Activated CD8-positive, alpha-beta T cell treated with anti-CD3 and anti-CD28 coated beads for 36 hours (primary cell): ENCODE measurements at places on chromosomes 5 and 9. TPM values are rescaled to one million over a fixed set of nuclear protein-coding genes. Genes with fewer than 3 reads are reported as not detected.

GRCh38 chr5:88679638-88680037 lies 203.3 kb downstream of the MEF2C start:
- peaks cover 7% of the 10 kb centered on the region for H3K36me3 ChIP-seq
- H3K4me3 ChIP-seq, result no peak overlapping the region
- peaks cover 16% of the 10 kb centered on the region for H3K4me1 ChIP-seq
- peaks cover 75% of the 10 kb centered on the region for H3K27me3 ChIP-seq
- H3K27ac ChIP-seq, result no peak overlapping the region
- no peak for DNase-seq

GRCh38 chr5:153756540-153756939 lies 266.1 kb downstream of the GRIA1 start:
- H3K27ac ChIP-seq, result no peak overlapping the region
- no peaks in the 10 kb centered on the region for H3K27me3 ChIP-seq
- H3K36me3 ChIP-seq, result no peaks in the 10 kb centered on the region
- no peak overlapping the region for H3K4me3 ChIP-seq

The FCN2 gene
- total RNA-seq, result not detected

- peaks cover 11% of the 10 kb centered on the region for H3K4me1 ChIP-seq
- H3K27me3 ChIP-seq, result no peaks in the 10 kb centered on the region
- H3K4me3 ChIP-seq, result no peak overlapping the region
- H3K36me3 ChIP-seq, result peaks cover 6% of the 10 kb centered on the region
Measured at GRCh38 chr9:98851730-98852459, 44.4 kb downstream of the GALNT12 start.

The TLE4 gene
- 31.9 TPM for total RNA-seq

DNA sequence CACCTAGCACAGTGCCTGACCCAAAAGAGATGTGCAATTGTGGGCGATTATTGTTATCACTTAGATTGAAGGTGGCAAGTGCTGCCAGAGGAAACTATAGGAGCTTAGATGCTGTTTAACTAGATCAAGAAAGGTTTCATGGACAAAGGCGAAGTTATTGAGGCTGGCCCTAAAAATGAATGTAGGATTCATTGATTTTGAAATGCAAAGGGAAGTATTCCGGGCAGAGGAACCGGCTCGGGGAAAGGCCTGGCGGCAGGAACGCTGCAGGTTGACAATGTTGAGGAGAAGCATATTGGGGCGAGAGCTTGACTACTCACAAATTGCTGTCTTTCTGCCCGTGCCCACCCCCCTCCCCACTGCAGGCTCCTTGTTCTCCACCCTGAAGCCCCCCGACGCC lies 37.4 kb upstream of the TTC1 start:
- H3K27ac ChIP-seq, result no peak overlapping the region
- H3K36me3 ChIP-seq, result no peaks in the 10 kb centered on the region
- no peak for DNase-seq
- H3K4me1 ChIP-seq, result peaks cover 11% of the 10 kb centered on the region

DNA sequence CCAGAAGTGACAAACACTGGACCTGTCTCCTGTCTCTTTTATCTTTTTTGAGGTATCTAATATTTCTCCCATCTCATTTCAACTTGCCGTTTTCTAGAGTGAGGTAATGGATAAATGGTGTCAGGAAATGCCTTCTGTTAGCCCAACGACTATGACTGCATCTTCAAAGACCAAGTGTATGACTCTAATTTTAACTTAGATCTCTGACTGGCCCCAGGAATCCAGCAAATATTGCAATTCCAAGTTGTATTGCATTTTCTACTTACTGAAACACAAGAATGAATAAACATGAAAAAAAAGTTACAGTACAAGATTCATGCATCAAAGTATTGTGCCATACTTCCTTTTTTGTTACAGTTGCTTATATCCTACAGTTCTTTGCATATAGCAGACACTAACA lies 26.3 kb downstream of the SLC28A3 start:
- no peak overlapping the region for H3K4me3 ChIP-seq
- H3K4me1 ChIP-seq, result peaks cover 9% of the 10 kb centered on the region
- no peaks in the 10 kb centered on the region for H3K36me3 ChIP-seq
- H3K27me3 ChIP-seq, result peaks cover 3% of the 10 kb centered on the region
- no peak overlapping the region for H3K27ac ChIP-seq

GRCh38 chr5:158744680-158745079 lies 355.0 kb downstream of the EBF1 start:
- no peaks in the 10 kb centered on the region for H3K4me1 ChIP-seq
- no peaks in the 10 kb centered on the region for H3K36me3 ChIP-seq
- H3K27me3 ChIP-seq, result peaks cover 3% of the 10 kb centered on the region

The OR2K2 gene
- not detected for total RNA-seq

- H3K4me3 ChIP-seq, result no peak overlapping the region
- H3K4me1 ChIP-seq, result peaks cover 11% of the 10 kb centered on the region
- H3K27me3 ChIP-seq, result peaks cover 23% of the 10 kb centered on the region
- H3K36me3 ChIP-seq, result no peaks in the 10 kb centered on the region
- H3K27ac ChIP-seq, result no peak overlapping the region
Measured at GRCh38 chr5:1229822-1230221, 4.6 kb downstream of the SLC6A18 start.

DNA sequence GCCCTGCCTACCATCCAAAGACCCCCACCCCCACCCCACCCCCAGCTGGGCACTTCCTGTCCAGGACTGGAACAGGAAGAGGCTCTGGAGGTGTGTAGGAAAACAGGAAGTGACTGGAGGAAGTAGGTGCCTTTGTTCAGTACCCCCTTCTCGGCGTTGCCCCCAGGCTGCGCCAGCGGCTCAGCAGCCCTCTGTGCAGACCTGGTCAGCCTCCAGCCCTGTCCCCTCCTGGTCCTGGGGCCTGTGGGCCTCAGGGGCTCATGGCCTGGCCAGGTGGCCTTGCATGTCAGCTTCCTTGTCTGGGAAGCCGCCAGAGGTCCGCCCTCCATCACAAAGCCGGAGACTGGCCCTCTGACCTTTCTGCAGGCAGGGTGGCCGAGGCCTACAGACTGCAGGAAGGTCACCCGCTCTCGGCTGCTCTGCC lies 26.0 kb downstream of the FLT4 start:
- peaks cover 8% of the 10 kb centered on the region for H3K4me1 ChIP-seq
- no peaks in the 10 kb centered on the region for H3K27me3 ChIP-seq
- no peak overlapping the region for H3K27ac ChIP-seq
- DNase-seq, result no peak
- H3K4me3 ChIP-seq, result no peak overlapping the region
- H3K36me3 ChIP-seq, result no peaks in the 10 kb centered on the region

The SLU7 gene
- 38.4 TPM for total RNA-seq

DNA sequence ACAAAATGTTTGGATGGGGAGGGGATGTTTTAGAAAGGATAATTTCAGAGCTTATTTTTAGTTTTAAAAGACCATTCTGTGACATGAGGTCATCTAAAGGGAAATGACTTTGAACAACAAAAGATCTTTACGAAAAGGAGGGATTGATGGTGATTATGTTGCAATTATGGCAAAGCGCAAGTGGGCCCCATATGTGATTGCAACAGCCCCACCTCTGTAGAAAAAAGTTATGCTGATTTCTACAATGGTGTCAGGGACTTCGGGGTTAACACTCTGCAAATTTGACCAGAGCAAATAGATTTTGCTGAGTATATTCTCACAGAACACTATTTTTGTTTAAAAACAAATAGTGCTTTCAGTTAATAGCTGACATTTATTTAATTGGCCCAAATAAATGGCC lies 312.8 kb downstream of the NSG2 start:
- no peaks in the 10 kb centered on the region for H3K36me3 ChIP-seq
- no peaks in the 10 kb centered on the region for H3K27me3 ChIP-seq
- no peak overlapping the region for H3K4me3 ChIP-seq
- no peak overlapping the region for H3K27ac ChIP-seq
- DNase-seq, result no peak
- no peaks in the 10 kb centered on the region for H3K4me1 ChIP-seq

GRCh38 chr5:66232275-66232674 lies 88.2 kb downstream of the SREK1 start:
- H3K4me3 ChIP-seq, result no peak overlapping the region
- no peaks in the 10 kb centered on the region for H3K27me3 ChIP-seq
- H3K36me3 ChIP-seq, result no peaks in the 10 kb centered on the region
- DNase-seq, result no peak
- no peaks in the 10 kb centered on the region for H3K4me1 ChIP-seq

The ADGRV1 gene
- total RNA-seq, result 0.18 TPM

The ANAPC2 gene
- total RNA-seq, result 38.6 TPM

DNA sequence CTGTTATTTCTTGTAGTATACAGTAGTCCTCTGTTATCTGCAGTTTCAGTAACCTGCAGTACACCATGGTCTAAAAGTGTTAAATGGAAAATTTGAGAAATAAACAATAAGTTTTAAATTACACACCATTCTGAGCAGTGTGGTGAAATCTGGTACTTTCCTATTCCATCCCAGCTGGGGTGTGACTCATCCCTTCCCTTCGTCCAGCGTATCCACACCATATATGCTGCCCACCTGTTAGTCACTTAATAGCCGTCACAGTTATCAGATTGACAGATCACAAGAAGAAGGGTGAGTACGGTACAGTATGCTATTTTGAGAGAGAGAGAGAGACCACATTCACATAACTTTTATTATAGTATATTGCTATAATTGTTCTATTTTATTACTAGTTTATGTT lies 28.9 kb downstream of the FAM151B start:
- no peaks in the 10 kb centered on the region for H3K36me3 ChIP-seq
- peaks cover 6% of the 10 kb centered on the region for H3K4me1 ChIP-seq
- H3K27me3 ChIP-seq, result no peaks in the 10 kb centered on the region

DNA sequence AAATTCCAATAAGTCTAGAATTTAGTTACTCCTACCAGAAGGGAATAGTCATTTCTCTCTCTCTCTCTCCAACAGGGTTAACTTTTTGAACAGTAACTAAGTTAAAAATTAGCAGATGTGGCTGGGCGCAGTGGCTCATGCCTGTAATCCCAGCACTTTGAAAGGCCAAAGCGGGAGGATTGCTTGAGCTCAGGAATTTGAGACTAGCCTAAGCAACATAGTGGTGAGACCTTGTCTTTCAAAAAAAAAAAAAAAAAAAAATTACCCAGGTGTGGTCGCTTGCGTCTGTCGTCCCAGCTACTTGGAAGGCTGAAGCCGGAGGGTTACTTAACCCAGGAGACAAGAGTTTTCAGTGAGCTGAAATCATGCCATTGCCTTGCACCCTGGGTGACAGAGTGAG lies 639.7 kb downstream of the PTPRD start:
- H3K4me1 ChIP-seq, result no peaks in the 10 kb centered on the region
- no peaks in the 10 kb centered on the region for H3K27me3 ChIP-seq
- H3K36me3 ChIP-seq, result no peaks in the 10 kb centered on the region
- no peak overlapping the region for H3K4me3 ChIP-seq
- no peak for DNase-seq

The NCS1 gene
- total RNA-seq, result 21.2 TPM

GRCh38 chr9:121754655-121755436 lies 103.4 kb downstream of the DAB2IP start:
- no peak overlapping the region for H3K4me3 ChIP-seq
- no peaks in the 10 kb centered on the region for H3K4me1 ChIP-seq
- H3K27ac ChIP-seq, result no peak overlapping the region
- H3K36me3 ChIP-seq, result no peaks in the 10 kb centered on the region
- H3K27me3 ChIP-seq, result no peaks in the 10 kb centered on the region
- DNase-seq, result no peak

GRCh38 chr5:140549237-140550144 lies 2.0 kb downstream of the EIF4EBP3 start:
- peak overlapping the region; percentile 89 for H3K4me3 ChIP-seq
- no peaks in the 10 kb centered on the region for H3K27me3 ChIP-seq
- peaks cover 59% of the 10 kb centered on the region for H3K4me1 ChIP-seq
- H3K27ac ChIP-seq, result peak overlapping the region; percentile 98
- no peak for DNase-seq
- peaks cover 55% of the 10 kb centered on the region for H3K36me3 ChIP-seq

GRCh38 chr5:52560366-52560765 lies 227.3 kb upstream of the ITGA1 start:
- DNase-seq, result no peak
- H3K4me3 ChIP-seq, result no peak overlapping the region
- no peak overlapping the region for H3K27ac ChIP-seq
- H3K4me1 ChIP-seq, result no peaks in the 10 kb centered on the region

DNA sequence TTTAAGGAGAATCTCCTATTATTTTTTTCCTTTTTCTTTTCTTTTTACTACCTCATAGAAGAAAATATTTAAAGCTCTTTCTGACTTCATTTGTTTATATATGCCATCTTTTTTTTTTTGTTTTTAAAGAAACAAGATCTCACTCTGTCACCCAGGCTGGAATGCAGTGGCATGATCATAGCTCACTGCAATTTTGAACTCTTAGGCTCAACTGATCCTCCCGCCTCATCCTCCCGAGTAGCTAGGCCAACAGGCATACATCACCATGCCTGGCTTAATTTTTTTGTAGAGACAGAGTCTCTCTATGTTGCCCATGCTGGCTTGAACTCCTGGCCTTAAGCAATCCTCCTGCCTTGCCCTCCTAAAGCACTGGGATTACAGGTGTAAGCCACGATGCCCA lies 59.5 kb downstream of the LNPEP start:
- no peaks in the 10 kb centered on the region for H3K27me3 ChIP-seq
- H3K36me3 ChIP-seq, result peaks cover 49% of the 10 kb centered on the region
- peaks cover 42% of the 10 kb centered on the region for H3K4me1 ChIP-seq
- no peak for DNase-seq
- H3K4me3 ChIP-seq, result no peak overlapping the region

GRCh38 chr5:78593465-78593864 lies 55.1 kb downstream of the LHFPL2 start:
- H3K36me3 ChIP-seq, result no peaks in the 10 kb centered on the region
- peaks cover 7% of the 10 kb centered on the region for H3K27me3 ChIP-seq
- no peaks in the 10 kb centered on the region for H3K4me1 ChIP-seq

DNA sequence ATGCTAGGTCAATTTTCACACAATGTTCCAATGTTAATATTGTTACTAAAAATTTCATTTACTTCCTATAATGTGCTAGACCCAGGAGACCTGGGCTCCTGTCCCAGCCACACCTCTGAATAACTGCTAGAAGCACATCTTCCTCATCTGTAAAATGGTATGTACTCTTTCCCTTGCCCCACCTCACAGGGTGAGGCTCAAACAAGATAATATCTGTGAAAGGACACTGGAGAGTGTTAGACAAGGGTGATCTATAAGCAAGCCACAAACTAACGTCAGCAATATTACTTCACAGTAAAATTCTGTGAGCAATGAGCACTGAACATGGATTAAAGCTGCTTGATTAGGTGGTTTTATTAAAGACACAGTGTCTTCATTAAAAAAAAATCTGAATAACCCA lies 186.4 kb downstream of the EPB41L4A start:
- no peaks in the 10 kb centered on the region for H3K36me3 ChIP-seq
- DNase-seq, result no peak
- H3K4me1 ChIP-seq, result no peaks in the 10 kb centered on the region
- H3K4me3 ChIP-seq, result no peak overlapping the region

The ARHGEF39 gene
- 16.0 TPM for total RNA-seq

DNA sequence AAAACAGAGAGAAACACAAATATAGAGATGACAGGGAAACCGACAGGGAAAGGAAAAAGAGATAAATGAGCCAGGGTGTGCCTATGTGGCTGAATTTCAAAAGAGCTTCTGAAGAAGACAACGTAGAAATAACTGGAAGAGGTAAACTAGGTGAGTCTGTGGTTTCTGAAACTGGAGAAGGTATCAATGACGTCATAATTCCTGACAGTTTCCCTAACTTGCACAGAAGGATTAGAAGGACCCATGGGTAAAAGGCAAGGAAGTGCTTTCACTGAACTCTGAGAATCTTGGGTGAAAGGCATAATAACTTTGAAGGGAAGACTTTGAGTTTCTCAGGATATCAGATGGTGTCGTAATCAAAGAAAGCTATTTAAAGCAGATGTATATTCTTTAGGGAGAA lies 790.8 kb upstream of the NUDT12 start:
- H3K4me3 ChIP-seq, result no peak overlapping the region
- H3K36me3 ChIP-seq, result no peaks in the 10 kb centered on the region
- H3K4me1 ChIP-seq, result no peaks in the 10 kb centered on the region
- no peak overlapping the region for H3K27ac ChIP-seq
- no peak for DNase-seq
